Activated CD4-positive, alpha-beta T cell treated with anti-CD3 and anti-CD28 coated beads, Interleukin-2, Interleukin-6, amounts not matched to agents 100 ng/mL and 50 ng/mL, durations not matched to agents 16 hours and 8 hours (primary cell): ENCODE measurements at places on chromosomes 2 and 18.

- DNase-seq = peak; percentile 19
These were observed 433.0 kb downstream of the ZEB2 start for GRCh38 chr2:144086965-144087364.

DNA sequence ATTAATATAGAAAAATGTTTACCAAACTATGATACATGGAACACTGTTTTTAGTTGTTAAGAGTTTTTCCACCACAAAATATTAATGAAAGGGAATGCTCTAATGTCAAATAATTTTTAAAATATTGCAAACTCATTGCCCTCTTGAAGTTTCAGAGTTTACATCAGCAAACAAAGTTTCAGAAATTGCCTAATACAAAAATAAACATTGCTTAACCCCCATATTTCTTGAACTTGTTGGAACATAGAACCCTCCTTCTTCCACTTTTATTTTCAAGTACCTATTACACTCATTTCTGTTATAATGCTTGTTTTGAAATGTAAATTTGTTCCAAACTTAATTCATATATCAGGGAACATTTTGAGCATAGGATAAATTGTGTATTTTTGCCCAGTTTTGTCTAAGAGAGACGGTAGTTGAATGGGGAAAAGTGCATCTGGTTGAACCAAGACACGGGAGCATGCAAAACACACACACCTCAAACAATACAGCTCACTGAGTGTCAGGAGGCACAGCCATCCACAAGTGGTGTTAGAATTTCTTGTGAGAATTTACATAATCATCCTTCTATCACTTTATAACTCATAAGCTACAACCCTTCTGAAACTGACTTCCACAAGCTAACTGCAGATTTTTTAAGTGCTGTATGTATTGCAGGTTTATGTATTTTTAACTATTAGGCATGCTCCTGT is 5.3 kb upstream of the MC4R start:
- DNase-seq = no peak

DNA sequence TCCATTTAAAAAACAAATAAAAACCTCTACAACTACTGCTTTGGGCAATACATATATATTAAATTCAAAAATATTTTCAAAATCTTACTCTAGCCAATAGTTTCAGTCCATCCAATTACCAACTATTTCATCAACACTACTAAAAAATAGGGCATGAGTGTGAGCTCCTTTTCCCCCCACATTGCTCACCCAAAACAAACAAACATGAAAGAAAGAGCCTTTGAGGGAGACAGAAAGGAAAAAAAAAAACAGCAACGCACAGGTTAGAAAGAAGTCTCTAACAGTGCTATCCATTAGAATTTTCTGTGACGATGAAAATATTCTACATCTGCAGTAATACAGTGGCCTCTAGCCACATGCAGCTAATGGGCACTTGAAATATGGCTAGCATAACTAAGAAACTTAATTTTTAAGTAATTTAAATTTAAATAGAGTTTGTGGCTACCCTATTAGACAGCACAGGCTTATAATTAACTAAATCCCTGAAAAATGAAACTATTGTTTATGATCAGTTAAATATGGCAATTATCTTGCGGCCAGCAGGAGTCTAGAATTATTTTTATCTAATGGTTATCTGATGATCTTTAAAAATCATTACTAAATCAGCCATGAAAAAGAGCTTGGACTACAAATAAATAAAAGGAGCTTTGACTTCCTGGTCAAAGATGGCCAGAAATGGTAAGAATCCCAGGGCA is 59.2 kb downstream of the RBMS1 start:
- no peak for DNase-seq

DNA sequence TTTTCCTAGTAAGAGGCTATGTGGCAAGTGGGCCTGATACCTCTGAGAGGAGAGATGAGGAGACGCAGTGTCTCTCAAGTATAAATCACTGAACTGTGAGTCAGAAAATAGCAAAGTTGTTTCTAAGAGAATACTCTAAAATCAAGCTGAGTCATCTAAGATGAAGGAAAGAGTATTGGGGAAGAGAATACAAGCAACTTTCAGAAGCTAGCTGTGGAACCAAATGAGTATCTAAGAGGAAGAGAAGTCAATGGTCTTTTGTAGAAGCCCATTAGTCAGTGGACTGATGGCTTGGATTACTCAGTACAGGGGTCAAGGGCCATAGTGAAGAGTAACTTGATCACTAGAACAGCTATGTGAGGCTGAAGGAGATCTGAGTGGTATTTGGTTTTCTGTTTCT is 2.7 kb upstream of the DCC start:
- DNase-seq = no peak

DNA sequence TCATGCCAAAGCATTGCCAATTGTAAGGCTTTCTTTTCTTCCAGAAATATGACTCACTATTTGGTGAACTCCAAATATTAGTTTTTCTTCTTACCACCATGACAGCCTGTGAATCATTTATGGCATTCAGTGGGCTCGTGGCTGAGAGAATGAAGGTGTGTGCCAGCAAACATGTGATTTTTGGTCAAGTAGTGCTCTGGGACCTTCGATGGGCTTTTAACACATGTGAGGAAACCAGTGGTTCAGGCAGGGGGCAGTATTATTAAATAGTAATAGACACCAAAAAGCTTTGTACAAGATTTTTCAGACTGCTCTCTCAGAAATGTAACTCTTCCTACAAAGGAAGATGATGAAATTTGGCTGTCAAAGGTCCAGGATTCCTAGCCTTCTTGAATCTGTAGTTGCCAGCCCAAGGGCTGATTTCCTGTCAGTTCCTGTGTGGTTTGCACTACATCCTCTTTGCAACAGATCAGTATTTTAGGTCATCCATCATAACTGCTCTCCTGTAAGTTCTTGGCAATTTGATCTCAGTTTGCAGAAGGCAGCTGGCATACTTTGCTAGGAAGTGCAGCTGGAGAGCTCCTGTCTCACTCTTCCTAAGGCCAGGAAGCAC is 64.3 kb downstream of the BABAM2 start:
- peak; percentile 88 for DNase-seq

- DNase-seq = peak; percentile 32
These were observed 24.4 kb downstream of the ZNF892 start for GRCh38 chr2:95231723-95232122.

GRCh38 chr2:231222318-231223000 is 24.0 kb downstream of the ARMC9 start:
- DNase-seq = no peak

- no peak for DNase-seq
These were observed 427.9 kb downstream of the TXNL1 start for GRCh38 chr18:56210520-56210919.

DNA sequence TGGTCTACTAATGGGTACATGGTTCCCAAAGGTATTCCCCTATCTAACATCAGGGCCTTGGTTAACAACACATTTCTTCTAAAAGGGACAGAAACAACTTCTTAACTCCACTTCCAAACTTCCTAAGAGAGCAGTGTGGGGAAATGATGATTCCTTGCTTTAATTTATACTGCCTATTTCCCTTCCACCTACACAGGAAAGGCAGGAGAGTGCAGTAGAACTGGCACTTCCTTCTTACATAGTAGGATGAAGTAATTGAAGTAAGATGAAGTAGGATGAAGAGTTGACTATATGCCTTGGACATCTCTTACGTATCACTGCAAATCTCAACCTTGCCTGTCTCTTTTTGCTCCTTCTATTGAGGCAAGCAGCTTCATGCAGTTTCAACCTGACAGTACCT is 54.7 kb downstream of the CD28 start:
- DNase-seq = no peak

DNA sequence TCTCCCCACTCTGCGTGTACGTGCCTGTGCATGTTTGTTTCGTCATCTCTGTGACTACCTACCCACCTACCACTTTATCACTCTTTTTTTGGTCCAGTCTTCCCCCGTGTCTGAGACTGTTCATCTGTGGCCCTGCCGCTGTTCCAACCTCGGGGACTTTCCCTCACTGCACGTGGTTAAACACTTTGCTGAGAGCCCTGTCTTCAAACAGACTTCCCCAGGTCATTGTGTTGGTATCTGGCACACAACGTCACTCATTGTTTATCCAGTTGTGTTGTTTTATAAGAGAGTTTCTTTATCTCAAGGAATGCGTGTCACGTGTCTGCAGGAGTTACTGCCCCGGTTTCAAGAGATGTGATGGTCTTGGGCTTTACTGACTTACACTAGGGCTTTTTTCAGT is 262.0 kb upstream of the RASGRP3 start:
- no peak for DNase-seq

GRCh38 chr2:3911882-3912455 is 208.6 kb downstream of the DCDC2C start:
- DNase-seq = no peak

DNA sequence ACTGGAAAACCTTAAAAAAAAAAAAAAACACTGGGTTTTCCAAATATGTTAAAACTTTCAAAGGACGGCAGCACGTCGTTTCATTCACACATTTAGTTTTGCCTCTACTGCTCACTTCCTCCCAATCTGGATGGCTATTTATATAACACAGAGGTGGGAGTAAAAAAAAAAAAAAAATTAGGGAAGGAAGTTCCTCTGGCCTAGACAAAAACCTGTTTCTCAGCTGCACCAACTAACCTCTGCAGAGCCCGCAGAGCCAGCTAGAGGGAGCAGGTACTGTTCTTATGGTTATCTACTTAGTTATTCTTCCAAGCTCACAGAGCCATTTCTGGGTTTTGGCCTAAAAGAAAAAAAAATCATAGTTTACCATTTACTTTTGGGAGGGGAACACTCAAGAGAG is 28.1 kb downstream of the SLC1A4 start:
- no peak for DNase-seq

GRCh38 chr18:3054780-3055179 is 41.8 kb upstream of the LPIN2 start:
- DNase-seq = no peak

DNA sequence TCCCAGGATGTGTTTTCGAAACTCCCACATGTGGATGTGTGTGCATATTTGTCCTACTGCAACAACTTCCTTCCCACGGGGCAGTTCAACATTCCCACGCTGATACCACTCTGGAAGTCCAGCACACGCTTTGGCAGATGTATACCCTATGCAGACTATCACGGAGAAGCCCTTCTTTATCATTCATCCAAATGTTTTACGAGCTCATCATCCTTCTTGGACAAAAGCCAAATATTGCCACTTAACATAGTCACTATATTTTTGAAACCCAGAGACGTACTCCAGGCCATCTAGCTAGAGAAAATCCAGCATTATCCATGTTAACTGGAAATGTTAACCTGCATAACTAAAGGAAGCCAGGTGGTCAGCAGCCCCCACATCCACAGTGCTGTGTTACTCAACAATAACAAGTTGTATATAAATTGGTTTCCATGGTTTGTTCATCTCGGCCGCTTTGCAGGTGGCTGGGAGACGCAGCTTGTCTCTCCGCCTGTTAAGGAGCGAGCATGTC is 131.5 kb downstream of the ZNF532 start:
- no peak for DNase-seq

- DNase-seq = peak; percentile 88
These were observed 1.9 kb upstream of the NABP1 start for GRCh38 chr2:191675807-191676721.

DNA sequence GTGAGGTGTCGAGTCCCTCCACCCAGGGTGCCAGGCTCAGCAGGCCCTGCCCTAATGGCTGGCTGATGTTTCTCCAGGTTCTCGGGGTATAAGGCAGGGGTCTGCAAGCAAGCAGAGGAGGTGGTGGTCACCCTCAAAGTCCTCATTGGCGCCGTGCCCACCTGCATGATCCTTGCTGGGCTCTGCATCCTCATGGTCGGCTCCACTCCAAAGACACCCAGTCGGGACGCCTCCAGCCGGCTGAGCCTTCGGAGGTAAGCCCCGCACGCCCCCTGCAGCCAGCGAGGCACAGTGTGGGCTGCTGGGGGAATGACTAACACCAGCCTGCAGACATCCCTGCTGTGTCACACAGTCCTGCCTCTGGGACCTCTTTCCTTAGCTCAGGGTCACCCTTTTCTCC is 14.1 kb downstream of the MFSD2B start:
- no peak for DNase-seq

GRCh38 chr18:39752351-39752750 is 2186.8 kb upstream of the CELF4 start:
- DNase-seq = no peak

- no peak for DNase-seq
These were observed 169.4 kb downstream of the GALNT1 start for GRCh38 chr18:35750929-35751328.

DNA sequence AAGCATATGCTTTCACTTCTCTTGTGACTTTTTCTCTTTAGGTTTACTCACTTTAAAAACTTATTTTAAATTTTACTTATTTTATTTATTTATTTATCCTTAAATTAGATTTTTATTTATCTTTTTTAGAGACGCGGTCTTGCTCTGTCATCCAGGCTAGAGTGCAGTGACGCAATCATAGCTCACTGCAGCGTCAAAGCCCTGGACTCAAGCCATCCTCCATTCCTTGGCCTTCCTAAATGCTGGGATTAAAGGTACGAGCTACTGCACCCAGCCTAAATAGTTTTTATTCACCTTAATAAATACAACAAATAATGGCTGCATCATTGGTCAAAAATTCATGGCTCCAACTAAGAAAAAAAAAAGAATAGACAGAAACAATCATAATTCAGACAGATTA is 415.7 kb upstream of the FIGN start:
- no peak for DNase-seq

DNA sequence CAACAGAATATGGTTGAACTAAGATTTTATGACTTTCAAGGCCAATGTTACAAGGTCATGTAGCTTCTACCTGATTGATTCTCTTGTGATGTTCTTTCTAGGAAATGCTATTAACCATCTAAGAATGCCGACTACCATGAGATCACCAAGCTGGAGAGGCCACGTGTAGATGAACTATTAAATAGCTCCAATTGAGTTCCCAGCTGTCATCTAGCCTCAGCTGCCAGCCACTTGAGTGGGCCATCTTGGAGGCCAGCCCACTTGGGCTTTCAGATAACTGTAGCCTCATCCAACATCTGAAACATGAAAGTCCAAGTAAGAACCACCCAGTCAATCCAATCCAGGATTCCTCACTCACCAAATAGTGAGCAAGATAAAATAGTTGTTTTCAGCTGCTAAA is 376.9 kb upstream of the TMEFF2 start:
- no peak for DNase-seq

GRCh38 chr18:9885170-9886004 is at the start of gene TXNDC2:
Gene TXNDC2, plus strand, starts transcription at chr18:9885973. Its CDS starts 708 bp downstream, at chr18:9886681.
- DNase-seq = no peak

- no peak for DNase-seq
These were observed 3.8 kb downstream of the SAG start for GRCh38 chr2:233311241-233311926.

DNA sequence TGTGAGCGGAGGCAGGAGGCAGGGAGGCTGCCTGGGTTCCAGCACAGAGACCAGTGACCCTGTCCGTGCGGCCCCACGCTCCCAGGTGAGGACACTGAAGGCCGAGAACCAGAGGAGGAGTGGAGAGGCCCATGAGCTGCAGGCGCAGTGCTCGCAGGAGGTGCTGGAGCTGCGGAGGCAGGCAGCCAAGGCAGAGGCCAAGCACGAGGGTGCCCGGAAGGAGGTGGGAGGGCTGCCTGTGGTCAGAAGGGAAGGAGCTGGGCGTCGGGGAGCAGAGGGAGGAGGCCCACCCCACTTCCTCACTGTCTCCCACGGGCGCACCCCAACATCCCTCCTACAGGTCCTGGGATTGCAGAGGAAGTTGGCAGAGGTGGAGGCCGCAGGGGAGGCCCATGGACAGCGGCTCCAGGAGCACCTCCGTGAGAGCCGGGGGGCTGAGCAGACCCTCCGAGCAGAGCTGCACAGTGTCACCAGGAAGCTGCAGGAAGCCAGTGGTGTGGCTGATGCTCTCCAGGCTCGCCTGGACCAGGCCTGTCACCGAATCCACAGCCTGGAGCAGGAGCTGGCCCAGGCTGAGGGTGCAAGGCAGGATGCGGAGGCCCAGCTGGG is 33.0 kb upstream of the SNED1 start:
- DNase-seq = no peak
